ENCODE measurements at places on chromosomes 6 and 20. TPM values are rescaled to one million over a fixed set of nuclear protein-coding genes. Genes with fewer than 3 reads are reported as not detected.

Gene RHAG
- total RNA-seq, result not detected

Gene TXLNB
- total RNA-seq, result 1.9 TPM

Gene HLA-G
- 5.4 TPM for total RNA-seq

Gene ISM1
- not detected for total RNA-seq

Gene DUSP15
- 26.9 TPM for total RNA-seq

DNA sequence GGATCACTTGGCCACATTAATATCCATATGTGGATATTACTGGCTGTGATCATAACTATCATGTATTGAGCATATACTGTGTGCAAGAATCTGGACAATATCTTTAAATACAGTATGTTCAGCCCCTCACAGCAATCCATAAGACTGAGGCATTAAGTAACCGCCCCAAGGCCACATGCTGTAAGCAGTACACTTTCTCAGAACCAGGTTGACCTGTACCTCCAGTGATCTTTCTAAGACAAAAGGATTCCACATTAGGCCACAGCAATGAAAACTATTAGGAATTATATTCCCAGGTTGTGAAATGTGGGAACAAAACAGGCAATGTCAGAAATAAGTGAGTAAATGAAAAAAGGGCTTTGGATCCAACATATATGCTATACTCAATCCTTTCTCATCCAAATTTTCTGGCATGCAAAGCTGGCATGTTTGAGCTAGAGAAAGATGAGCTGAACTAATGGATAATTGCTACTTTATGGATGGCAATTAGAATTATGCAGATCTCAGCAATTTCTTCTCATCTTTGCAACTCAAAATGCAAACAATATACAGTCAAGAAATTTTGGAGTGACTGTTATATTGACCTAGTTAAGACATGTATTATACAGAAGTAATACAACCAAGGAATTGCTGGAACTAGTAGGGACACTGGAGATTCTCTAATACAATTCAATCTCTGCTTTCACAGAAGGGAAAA is 86.9 kb downstream of the KIF6 start:
- no peak for DNase-seq
- H3K27ac ChIP-seq, result no peak overlapping the region
- no peak overlapping the region for H3K4me3 ChIP-seq
- H3K27me3 ChIP-seq, result peaks cover 3% of the 10 kb centered on the region
- H3K36me3 ChIP-seq, result no peaks in the 10 kb centered on the region
- no peaks in the 10 kb centered on the region for H3K4me1 ChIP-seq

GRCh38 chr6:35731414-35731735 is 5.5 kb upstream of the ARMC12 start:
- H3K4me1 ChIP-seq, result peaks cover 65% of the 10 kb centered on the region
- H3K27ac ChIP-seq, result peak overlapping the region; percentile 93
- H3K36me3 ChIP-seq, result no peaks in the 10 kb centered on the region
- peak; percentile 97 for DNase-seq
- H3K4me3 ChIP-seq, result peak overlapping the region; percentile 90
- H3K27me3 ChIP-seq, result no peaks in the 10 kb centered on the region

DNA sequence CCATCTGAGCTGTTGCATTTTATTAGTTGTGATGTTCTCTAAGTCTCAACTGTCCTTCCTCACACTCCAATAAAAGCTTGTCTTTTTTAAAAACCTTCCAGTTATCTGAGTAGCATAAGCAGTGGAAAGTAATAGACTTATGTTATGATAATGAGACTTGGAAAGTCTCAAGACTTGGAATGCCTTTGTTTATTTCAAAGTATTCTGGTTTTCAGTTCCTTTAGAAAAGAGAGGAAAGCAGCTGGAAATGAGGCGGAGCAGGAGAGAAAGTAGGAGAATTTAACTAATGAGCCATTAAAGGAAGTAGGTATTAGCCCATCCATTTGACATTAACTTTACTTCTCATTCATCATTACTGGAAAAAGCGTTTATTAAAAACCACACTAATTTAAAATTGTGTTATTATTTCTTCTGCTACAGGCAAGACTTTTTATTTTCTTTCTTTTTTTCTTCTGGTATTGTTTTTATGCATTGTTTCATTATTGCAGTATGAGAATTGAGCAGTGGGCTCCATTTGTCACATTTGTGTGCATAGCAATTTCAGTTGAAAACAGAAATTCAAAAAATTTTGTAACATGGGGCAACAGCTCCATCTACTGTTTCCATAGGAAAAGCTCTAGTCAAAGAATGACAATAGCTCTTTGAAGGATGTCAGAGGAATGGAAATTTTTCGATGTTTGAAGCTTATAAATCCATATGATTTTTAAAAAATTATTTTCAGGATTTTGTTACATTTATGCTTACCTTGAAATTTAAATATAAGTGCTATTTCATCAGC is 194.8 kb downstream of the COL9A1 start:
- H3K4me3 ChIP-seq, result no peak overlapping the region
- no peak overlapping the region for H3K27ac ChIP-seq

DNA sequence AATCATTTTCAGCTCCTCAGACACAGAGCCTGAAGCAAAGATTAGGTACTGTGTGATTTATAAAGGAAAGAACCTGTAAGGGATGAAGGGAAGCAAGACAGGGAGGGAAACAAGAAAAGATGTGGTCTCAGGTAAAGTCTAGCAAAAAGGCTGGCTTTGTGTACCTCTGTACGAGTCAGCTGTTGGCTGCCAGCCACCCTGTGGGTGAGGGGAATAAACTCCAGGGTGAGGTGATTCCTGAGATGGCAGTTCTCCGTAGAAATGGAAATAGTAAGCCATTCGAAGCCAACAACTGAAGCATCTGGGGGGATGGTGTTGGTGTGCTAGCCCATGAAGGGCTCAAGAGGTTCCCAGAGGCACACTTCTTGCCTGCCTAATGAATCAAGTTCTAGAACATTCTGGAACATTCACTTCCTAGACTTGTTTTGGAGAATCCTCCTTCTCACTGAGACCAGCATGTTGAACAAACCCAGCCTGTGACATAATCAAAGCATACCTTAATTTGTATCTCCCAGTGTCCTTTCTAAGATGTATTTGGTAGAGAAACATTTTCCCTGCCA is 10.6 kb upstream of the TTPAL start:
- no peaks in the 10 kb centered on the region for H3K36me3 ChIP-seq
- H3K27me3 ChIP-seq, result peaks cover 2% of the 10 kb centered on the region
- H3K4me3 ChIP-seq, result no peak overlapping the region
- no peak for DNase-seq

- no peak for DNase-seq
- no peak within 1 kb of the TSS for H3K27ac ChIP-seq
- H3K36me3 ChIP-seq, result peaks cover 14% of the 10 kb centered on the region
Measured at GRCh38 chr20:45378191-45378590, at the start of gene TP53TG5. Gene TP53TG5, minus strand, starts transcription at chr20:45378325. Its CDS starts 89 bp downstream, at chr20:45378236.

- no peak overlapping the region for H3K27ac ChIP-seq
- no peaks in the 10 kb centered on the region for H3K36me3 ChIP-seq
- no peaks in the 10 kb centered on the region for H3K4me1 ChIP-seq
Measured at GRCh38 chr6:58073263-58073662, 755.8 kb downstream of the PRIM2 start.

DNA sequence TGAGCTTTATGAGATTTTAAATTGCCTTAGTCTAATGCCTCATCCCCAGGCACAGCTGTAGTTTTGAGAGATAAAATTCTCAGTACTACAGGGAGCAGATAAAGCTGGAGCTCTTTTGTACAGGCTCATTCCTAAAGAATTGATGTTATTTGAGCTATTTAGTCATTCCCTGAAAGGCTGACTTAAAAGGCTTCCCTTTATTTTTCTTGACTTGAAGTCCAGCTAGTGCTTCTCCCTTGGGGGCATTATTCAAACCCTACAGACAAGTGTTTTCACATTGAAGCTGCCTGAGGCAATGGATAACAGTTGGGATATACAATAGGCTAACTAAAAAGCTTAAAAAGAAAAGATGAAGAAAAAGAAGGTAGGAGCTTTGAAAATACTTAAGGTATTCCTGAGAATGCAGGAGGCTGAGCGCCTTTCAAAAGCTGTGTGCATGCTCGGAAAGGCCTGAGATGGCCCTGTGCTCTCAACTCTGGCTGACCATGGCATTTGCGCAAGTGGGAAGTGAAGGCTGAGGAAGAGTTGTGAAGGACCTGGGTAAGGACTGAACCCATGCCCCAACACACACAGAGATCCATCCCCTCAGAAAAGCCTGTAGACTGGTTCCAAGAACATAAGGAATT is 315.1 kb downstream of the SMOC2 start:
- no peaks in the 10 kb centered on the region for H3K27me3 ChIP-seq
- no peak overlapping the region for H3K4me3 ChIP-seq
- H3K27ac ChIP-seq, result no peak overlapping the region
- no peak for DNase-seq
